ENCODE measurements at places on chromosomes 4 and X. TPM values are rescaled to one million over a fixed set of nuclear protein-coding genes. Genes with fewer than 3 reads are reported as not detected.

Gene SRPK3
- not detected for total RNA-seq

DNA sequence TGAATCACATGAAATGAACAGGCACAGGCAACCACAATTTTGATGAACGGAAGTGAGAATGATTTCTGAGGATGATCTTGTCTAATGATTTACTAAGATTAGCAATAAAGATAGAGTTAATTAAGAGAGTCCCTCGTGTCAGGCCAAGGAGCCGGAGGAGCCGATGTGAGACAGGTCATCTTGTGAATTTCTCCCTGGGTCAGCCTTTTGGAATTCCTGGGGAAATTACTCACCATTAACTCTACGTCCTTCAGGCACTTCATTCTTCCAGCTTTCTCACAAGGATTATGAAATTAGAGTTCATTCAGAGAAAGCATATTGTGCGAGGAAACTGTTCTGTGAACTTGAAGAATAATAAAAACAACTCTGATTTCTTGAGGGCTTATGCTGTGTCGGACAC is 86.7 kb downstream of the PSAPL1 start:
- no peak overlapping the region for H3K4me3 ChIP-seq
- H3K4me1 ChIP-seq, result no peaks in the 10 kb centered on the region
- no peaks in the 10 kb centered on the region for H3K36me3 ChIP-seq
- no peak overlapping the region for H3K27ac ChIP-seq
- H3K27me3 ChIP-seq, result no peaks in the 10 kb centered on the region

- no peak for DNase-seq
- H3K4me3 ChIP-seq, result no peak overlapping the region
- H3K4me1 ChIP-seq, result no peaks in the 10 kb centered on the region
- H3K27me3 ChIP-seq, result no peaks in the 10 kb centered on the region
Measured at GRCh38 chr4:90960433-90960832, 833.2 kb downstream of the CCSER1 start.

GRCh38 chr4:157128395-157128794 is 52.4 kb downstream of the GLRB start:
- H3K27ac ChIP-seq, result no peak overlapping the region
- DNase-seq, result no peak
- no peaks in the 10 kb centered on the region for H3K27me3 ChIP-seq

- DNase-seq, result no peak
- H3K27ac ChIP-seq, result no peak overlapping the region
- no peaks in the 10 kb centered on the region for H3K36me3 ChIP-seq
Measured at GRCh38 chr4:180990931-180991330, 1252.3 kb upstream of the TENM3 start.

Gene NIPAL1
- not detected for total RNA-seq

Gene TBC1D1
- 78.6 TPM for total RNA-seq

- H3K27me3 ChIP-seq, result no peaks in the 10 kb centered on the region
- H3K36me3 ChIP-seq, result no peaks in the 10 kb centered on the region
- DNase-seq, result no peak
- H3K4me1 ChIP-seq, result peaks cover 5% of the 10 kb centered on the region
- no peak overlapping the region for H3K4me3 ChIP-seq
Measured at GRCh38 chr4:7880683-7881082, 59.0 kb downstream of the AFAP1 start.

Gene ABCG2
- 0.61 TPM for total RNA-seq

Gene CLNK
- total RNA-seq, result 1.0 TPM

DNA sequence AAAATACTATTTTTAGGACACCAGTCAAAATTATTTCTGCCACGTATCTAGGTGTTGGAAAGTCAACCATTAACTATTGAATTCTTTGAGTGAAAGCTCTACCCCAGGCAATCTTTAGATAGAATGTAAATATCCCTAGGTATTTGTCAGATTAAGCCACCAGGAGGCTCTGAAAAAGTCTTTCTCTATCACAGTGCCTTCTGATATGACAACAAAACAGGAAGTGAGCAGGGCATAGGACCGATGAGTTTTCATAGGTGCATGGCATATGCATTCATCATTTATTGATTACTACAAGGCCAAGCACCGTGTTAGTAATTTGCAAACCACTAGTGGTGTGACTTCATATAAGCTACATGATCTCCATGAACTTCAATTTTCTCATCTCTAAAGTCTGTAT is 333.6 kb upstream of the F9 start:
- no peak for DNase-seq
- H3K4me1 ChIP-seq, result no peaks in the 10 kb centered on the region
- H3K36me3 ChIP-seq, result no peaks in the 10 kb centered on the region
- H3K27ac ChIP-seq, result no peak overlapping the region
- H3K4me3 ChIP-seq, result no peak overlapping the region

DNA sequence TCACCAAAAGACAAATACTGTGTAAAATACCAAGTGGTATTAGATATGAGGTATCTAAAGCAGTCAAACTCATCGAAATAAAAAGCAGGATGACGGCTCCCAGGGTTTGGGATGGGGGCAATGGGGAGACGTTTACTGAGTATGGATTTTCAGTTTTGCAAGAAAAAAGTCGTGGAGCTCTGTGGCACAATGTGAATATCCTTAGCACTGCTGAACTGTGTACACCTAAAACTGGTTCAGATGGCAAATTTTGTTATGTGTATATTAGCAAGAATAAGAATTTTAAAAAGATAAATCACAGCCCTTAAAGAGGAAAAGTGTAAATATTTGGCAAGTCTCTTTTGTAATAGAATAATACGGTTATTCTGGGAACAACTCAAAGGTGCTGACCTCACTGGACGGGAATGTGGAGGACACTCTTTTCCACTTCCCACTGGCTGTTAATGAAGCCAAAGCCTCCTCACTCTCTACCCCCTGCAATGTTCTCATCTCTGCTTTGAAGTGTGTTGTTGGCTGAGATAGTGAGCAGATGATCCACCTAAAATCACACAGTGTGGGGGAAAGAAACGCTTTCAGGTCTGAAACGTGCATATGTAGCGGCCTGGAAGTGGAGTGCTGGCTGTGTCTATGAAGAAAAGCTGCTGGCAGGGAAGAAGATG is 49.2 kb downstream of the SEL1L3 start:
- no peaks in the 10 kb centered on the region for H3K27me3 ChIP-seq
- H3K4me1 ChIP-seq, result no peaks in the 10 kb centered on the region
- no peak for DNase-seq
- no peak overlapping the region for H3K27ac ChIP-seq
- no peak overlapping the region for H3K4me3 ChIP-seq
- H3K36me3 ChIP-seq, result peaks cover 43% of the 10 kb centered on the region

Gene CPZ
- not detected for total RNA-seq

DNA sequence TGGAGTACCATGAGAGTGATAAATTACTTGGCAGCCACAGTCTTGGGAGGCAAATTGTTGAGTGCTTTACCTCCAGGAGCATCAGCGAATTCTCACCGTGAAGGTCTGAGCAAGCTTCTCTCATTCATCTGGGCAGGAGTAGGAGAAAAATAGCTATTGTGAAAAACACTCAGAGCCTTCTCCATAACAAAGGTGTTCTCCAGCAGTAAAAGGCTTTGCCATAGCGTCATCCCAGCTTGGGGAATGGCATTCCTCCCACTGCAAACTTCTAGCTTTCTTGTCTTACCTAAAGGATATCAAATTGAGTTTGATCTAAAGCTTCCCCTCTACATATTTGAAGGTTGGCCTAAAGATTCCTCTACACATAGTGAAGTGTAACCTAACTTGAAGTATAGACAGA is 29.8 kb upstream of the MAGEA11 start:
- H3K4me3 ChIP-seq, result no peak overlapping the region
- no peak overlapping the region for H3K27ac ChIP-seq
- DNase-seq, result no peak
- no peaks in the 10 kb centered on the region for H3K27me3 ChIP-seq
- no peaks in the 10 kb centered on the region for H3K36me3 ChIP-seq

GRCh38 chr4:39102297-39102696 is 40.3 kb downstream of the KLHL5 start:
- no peaks in the 10 kb centered on the region for H3K4me1 ChIP-seq
- no peak overlapping the region for H3K27ac ChIP-seq
- peaks cover 10% of the 10 kb centered on the region for H3K36me3 ChIP-seq
- H3K4me3 ChIP-seq, result no peak overlapping the region

GRCh38 chrX:42485601-42486000 is 292.4 kb downstream of the PPP1R2C start:
- no peaks in the 10 kb centered on the region for H3K36me3 ChIP-seq
- no peaks in the 10 kb centered on the region for H3K4me1 ChIP-seq
- H3K27ac ChIP-seq, result no peak overlapping the region
- no peak overlapping the region for H3K4me3 ChIP-seq
- H3K27me3 ChIP-seq, result no peaks in the 10 kb centered on the region
- no peak for DNase-seq

GRCh38 chr4:89334311-89334710 is 26.7 kb upstream of the GPRIN3 start:
- H3K27ac ChIP-seq, result no peak overlapping the region
- no peak overlapping the region for H3K4me3 ChIP-seq

Gene CXCL1
- total RNA-seq, result not detected

Gene SOWAHD
- not detected for total RNA-seq

GRCh38 chr4:89299153-89299791 is 8.3 kb downstream of the GPRIN3 start:
- H3K4me3 ChIP-seq, result peak overlapping the region; percentile 29
- peak; percentile 70 for DNase-seq
- H3K27me3 ChIP-seq, result no peaks in the 10 kb centered on the region
- H3K27ac ChIP-seq, result peak overlapping the region; percentile 87
- H3K36me3 ChIP-seq, result no peaks in the 10 kb centered on the region
- peaks cover 36% of the 10 kb centered on the region for H3K4me1 ChIP-seq

DNA sequence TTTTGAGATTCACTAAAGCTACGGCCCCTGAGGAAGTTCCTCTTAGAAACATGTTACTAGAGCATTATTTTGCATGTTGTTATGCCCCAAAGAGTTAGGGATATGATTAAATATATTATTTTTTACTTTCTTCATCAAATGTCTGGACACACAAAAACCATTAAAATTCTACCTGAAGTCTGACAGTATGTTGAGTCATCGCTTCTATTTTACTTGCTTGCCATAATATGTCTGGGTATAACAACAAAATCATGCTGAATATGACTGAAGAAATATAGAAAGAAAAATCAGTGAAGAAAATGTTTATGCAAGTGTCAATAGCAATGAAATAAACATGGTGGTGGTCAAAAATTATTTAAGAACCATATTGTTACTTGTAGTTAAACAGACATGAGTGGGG is 1818.5 kb upstream of the ADGRL3 start:
- H3K4me3 ChIP-seq, result no peak overlapping the region
- no peaks in the 10 kb centered on the region for H3K36me3 ChIP-seq
- H3K27ac ChIP-seq, result no peak overlapping the region
- DNase-seq, result no peak
- no peaks in the 10 kb centered on the region for H3K27me3 ChIP-seq
- no peaks in the 10 kb centered on the region for H3K4me1 ChIP-seq

DNA sequence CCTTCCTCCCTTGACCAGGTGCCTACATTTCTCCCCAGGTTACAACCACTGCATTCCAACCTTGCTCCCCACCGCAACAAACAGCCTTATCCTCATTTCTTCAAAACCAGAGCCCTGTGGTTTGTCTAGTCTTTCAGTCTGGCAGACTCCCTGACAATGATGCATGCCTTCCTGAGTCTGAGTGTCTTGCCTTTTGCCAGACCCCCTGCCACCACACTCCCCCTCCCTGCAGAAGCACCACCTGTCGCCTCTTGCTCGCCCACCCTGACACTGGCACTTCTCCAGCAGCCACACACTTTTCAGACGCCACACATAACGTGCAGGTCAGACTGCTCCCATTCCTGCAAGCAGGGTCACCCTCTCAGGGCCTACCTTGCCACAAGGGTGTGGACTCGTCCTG is 349.2 kb upstream of the NOCT start:
- H3K4me1 ChIP-seq, result no peaks in the 10 kb centered on the region
- H3K36me3 ChIP-seq, result no peaks in the 10 kb centered on the region
- DNase-seq, result no peak
- no peaks in the 10 kb centered on the region for H3K27me3 ChIP-seq
- H3K27ac ChIP-seq, result no peak overlapping the region

DNA sequence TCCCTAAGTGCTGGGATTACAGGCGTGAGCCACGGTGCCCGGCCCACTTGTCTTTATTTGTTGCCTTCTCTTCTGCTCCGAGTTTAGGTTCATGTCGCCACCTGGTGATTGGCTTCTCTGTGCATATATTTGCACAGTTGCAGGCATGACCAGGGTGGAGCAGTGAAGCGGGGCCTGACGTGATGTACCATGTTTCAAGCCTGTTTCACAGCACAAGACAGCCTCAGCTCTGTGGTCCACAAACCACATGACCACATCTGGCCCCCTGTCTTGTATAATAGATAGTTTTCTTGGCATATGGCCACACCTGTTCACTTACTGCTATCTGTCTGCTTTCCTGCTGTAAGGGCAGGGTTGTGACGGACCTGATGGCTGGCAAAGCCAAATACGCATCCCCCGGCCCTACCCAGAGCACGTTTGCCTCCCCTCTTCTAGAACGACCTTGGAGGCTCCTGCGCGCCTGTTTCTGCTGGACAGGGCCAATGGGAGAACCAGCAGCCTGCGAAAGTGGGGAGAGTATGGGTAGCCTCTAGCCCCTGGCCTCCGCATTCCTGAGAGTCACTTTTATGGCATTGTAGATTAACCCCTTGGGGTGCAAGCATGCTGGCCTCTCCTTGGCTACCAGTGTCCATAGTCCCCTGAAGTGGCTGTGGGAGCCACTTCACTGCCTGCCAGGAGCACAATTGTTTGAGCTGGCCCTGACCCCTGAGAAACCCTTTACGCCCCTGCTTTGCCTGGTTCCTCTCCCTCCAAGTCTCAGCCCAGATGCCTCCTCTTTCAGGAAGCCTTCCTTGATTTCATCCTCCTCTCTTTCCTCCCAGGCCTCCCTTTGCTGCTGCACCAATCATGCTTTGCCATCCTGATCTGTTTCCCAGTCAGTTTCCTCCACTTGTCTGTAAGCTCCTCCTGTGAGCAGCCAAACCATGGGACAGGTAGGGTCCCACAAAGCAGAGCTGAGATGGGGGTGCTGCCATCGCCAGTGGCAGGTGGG is 6.0 kb upstream of the SH3TC1 start:
- no peaks in the 10 kb centered on the region for H3K36me3 ChIP-seq
- peaks cover 20% of the 10 kb centered on the region for H3K4me1 ChIP-seq
- peak; percentile 59 for DNase-seq
- H3K27ac ChIP-seq, result peak overlapping the region; percentile 18

- H3K36me3 ChIP-seq, result no peaks in the 10 kb centered on the region
- no peak overlapping the region for H3K27ac ChIP-seq
- H3K4me1 ChIP-seq, result no peaks in the 10 kb centered on the region
Measured at GRCh38 chrX:69124108-69124507, 41.1 kb downstream of the PJA1 start.

DNA sequence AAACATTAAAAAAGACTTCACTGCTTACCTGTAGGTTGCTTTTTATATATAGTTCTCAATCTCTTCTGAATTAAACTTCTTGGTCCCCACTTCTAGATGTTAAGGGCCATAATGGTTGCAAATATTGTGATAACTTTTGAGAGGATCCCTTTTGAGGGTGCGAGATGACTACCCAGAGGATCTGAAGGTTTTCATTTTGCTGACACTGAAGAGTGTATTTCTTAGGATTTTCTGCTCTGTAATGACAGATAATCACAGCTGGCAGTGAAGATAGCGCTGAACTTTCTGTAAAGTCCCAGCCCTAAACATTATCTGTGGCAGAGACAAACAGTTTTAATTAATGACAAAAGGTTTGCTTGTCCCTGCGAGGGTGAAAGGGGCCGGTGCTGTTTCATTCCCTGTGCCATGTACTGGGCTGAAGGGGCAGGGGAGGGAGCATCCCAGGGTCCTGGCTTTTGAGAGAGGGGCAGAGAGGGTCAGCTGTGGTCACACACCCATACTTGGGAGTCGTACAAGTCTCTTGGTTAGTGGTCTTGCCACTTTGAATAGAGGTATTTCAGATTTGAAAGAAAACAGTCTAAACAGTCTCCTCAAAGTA is 22.2 kb downstream of the CLCN4 start:
- no peaks in the 10 kb centered on the region for H3K4me1 ChIP-seq
- H3K27ac ChIP-seq, result no peak overlapping the region
- no peaks in the 10 kb centered on the region for H3K27me3 ChIP-seq

Data from natural killer cell (primary cell).